ENCODE measurements at places on chromosomes 5 and 9.
A peak's percentile ranks its signal among the peaks of the same experiment; 100 is the strongest.

- no peak for DNase-seq
These were observed 47.5 kb downstream of the DUSP1 start for GRCh38 chr5:172723508-172723907.

DNA sequence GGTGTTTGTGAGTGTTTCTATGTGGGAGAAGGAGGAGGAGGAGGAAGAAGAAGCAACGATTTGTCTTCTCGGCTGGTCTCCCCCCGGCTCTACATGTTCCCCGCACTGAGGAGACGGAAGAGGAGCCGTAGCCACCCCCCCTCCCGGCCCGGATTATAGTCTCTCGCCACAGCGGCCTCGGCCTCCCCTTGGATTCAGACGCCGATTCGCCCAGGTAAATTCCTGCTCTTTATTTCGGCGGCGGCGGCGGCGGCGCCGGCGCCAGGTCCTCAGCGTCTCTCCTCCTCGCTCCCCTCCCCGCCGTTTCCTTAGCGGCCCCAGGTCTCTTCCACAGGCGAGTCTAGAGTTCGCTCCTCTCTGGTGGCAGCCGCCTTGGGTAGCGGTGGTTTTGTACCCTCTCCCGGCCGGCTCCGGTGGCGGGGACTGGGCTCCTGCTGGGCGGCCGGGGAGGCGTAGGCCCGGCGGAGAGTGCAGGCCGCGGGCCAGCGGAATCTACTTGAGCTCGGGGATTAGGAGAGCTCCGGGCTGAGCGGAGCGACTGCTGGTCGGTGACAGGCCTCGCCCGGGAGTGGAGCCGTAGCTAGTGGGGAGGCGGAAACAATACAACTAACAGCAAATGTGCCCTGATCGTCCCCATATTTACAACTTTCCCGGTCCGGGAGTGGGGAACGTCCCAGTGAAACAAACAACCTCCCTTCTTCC lies 547 bp downstream of the NIPBL start:
- peak; percentile 36 for DNase-seq

DNA sequence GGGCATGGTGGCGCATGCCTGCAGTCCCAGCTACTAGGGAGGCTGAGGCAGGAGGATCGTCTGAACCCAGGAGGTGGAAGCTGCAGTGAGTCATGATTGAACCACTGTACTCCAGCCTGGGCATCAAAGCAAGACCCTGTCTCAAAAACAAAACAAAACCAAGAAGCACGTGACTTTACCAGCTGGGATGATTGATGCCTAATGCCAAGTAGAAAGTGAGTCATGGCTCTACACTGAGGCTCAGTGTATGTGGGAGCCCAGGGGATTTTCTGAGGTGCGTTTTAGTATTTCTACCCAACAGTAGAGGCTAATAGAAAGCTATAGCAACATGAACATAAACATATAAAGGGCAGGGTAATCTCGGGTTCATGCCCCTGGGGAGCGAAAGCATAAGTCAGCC lies 13.9 kb upstream of the BRD3OS start:
- DNase-seq, result no peak

GRCh38 chr5:43216941-43217340 lies 24.9 kb downstream of the NIM1K start:
- no peak for DNase-seq

DNA sequence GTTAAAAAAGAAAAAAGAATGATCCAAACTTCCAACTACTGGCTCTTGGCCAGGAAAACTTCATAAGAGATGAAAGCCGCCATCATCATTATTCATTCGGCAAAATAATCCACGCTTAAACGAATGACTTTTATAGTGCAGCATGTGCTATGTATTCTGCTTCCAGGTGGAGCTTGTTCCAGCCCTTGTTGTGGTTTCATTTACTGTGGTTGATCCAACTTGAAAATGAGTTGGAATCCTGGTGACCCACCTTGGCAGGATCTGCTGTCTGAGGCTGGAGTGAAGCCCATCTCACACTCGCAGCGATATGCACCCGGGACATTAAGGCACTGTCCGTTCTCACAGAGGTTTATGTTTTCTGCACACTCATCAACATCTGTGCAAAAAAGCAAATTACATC lies 209.6 kb downstream of the FBN2 start:
- no peak for DNase-seq

All from A549 (cell line).